CD4-positive, alpha-beta T cell treated with Interleukin-1 beta for 1 hour (primary cell): ENCODE measurements at places on chromosomes 11 and 22.

- no peak for DNase-seq
Observed at GRCh38 chr11:71115770-71116692, 136.3 kb downstream of the SHANK2 start.

DNA sequence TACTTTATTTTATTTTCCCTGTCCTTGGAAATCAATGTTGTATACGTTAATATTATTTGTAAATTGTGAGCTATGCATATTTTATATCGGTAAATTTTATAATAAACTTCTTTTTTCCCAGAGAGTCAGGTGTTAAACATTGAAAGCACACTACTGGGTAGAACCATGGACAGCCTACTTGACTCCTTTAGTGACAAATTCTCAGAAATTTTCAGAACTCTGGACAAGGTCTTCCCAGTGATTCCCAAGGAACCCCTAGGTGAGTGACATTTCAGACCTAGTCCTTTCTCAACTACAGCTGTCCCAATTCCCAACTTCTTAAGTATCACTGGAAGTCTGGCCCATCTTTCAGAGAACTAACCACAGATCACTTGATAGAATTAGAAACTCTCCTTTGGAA, 107.2 kb downstream of the RCN1 start:
- DNase-seq = no peak

DNA sequence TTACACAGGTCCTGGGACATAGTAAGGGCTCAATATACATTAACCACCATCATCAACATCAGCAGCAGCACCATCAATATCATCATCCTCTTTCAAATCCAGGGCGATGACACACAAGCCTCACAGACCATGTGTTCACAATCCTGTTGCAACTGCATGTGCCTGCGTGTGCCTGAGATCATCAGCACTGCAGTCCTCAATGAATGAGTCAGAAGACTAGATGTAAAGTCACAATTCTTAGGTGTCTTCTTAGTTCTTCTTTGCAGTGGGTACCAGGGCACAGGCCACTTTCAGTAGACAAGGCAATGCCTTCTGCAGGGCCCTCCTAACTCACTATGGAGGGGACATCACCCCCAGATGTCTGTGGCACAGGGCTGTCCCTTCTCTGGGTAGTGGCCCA, 111.1 kb downstream of the MYO18B start:
- no peak for DNase-seq

DNA sequence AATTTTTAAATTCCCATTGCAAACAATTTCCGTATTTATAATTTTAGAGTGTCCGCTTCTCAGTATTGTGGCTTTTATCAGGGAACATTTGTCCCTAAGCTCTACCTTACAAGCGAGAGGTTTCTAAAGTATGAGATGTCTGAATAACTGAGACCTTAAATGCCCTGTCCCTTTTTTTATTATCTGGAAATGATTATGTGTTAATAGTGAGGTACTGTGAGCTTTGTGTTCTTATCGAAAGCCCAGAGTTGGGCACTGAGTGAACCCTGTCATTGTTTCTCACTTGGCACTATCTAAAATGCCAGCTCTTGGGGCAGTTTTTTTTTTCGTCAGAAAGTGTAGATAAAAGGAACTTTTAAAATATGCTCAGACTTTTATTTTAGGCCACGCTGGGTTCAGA, 9.5 kb downstream of the CTTN start:
- DNase-seq = no peak
